ENCODE measurements at places on chromosomes 11 and 22.

DNA sequence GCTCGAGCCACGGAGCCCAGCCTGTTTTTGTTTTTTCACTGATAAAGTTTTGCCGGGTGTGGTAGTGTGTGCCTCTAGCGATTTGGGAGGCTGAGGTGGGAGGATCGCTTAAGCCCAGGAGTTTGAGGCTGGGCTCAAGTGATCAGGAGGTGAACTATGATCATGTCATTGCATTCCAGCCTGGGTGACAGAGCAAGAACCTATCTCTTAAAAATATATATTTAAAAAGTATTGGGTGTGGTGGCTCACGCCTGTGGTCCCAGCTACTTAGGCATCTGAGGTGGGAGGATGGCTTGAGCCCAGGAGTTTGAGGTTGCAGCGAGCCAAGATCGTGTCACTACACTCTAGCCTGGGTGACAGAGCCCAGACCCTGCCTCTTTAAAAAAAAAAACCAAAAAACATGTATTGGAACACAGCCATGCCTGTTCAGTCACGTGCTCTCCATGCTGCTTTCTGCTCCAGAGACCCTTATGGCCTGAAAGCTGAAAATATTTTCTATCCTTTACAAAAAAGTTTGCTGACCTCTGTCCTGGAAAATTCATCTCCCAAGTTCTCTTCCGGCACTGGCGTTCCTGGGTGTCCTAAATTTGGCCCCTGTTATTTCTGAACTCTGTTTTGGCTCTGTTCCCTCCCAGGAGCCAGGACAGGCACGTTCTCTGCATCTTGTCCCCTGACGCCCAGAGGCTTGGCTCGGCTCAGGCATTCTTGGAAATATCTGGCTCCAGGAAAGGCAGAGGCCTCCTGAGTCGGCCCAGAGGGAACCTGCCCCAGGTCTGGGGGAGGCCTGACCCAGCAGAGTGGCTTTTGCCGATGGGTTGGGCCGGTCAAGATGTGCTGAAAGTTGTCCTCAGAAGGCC, 61.3 kb upstream of the PPP6R3 start:
- DNase-seq, result no peak

GRCh38 chr11:120522736-120523135, 11.2 kb downstream of the GRIK4 start:
- no peak for DNase-seq

GRCh38 chr11:87356428-87356827, 318.7 kb downstream of the TMEM135 start:
- DNase-seq, result peak; percentile 94

- DNase-seq, result no peak
Measured at GRCh38 chr22:17684245-17684644, 45.7 kb downstream of the BCL2L13 start.

DNA sequence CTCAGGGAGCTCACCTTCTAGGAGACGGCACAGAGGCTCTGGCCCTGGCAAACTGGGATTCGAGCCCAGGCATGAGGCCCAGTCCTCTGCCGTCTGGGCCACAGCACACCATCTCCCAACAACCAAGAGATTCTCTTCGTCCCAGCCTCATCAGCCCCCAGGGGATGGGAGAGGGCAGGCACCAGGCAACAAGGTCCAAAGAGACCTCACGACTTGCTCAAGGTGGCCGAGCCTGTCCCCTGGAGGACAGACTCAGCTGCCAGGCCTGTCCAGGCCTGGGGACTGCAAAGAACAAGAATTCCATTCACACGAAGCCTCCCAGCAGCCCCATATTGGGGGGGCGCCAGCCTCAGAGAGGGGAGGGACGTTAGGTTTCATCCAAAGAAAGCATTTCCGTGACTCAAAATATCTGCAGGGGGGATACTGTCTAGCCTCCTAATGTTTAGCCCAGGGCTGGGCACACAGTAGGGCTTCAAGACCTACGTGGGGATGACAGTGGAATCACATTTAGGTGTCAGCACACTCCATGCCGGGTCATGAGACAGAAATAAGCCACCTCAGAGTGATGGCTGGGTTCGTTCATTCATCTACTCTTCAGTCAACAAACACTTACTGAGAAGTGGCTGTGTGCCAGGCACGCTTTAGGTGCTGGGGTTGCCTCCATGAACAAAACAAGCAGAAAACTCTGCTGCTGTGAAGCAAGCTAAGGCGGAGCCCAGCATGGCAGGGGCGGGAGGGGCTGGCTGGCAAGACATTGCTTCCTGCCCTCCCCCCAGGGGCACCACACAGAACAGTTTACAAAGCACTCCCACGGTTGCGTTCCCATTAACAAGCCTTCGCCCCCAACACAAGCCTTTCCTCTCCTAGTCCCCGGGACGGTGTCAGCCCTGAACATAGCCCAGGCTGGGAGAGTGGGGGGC, 1.2 kb downstream of the CARNS1 start:
- DNase-seq, result peak; percentile 98

DNA sequence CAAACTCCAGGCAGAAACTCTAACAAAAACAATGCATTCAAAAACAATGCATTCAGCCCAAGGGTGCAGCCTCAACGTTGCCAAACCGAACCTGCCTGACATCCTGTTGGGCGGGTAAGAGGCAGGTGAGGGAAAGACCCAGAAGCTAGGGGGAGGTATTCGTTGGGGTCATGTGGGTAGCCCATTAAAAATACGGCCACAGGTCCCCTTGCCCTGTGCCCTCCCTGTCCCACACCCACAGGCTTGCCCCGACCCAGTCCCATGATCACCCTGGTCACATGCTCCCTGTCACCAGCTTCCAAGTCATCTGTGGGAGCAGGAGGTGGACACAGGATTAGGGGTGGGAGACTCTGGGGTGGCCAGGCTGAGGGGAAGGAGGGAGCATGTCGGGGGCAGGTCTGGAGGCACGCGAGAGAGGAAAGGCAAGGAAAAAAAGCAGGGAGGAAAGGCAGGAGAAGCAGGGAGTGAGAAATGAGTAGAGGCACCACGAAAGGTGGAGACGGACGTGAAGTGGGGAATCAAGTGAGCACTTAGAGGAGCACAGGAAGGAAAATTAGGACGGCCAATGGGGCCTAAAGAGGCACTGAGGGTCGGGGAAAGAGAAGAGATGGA, 683 bp downstream of the PLA2G6 start:
- DNase-seq, result peak; percentile 59

DNA sequence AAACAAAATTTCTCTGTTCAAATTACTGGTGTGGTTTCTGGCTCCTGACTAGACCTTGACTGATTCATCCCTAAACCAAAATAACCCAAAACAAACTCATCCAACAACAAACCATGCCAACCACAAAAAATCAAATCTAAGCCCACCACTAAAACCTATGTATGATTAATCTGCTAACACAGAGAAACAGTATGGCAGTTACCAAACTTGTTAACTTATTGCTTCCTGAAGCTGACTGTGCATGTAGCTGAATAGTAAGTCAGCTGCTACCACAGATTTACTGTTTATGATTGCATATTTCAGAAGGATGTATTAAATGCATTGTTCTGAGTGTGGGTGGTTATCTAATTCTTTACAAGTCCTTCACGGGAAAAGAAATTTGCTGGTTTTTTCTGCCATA, 231.1 kb downstream of the SWAP70 start:
- DNase-seq, result no peak

GRCh38 chr11:6516865-6517264, 19.8 kb downstream of the DNHD1 start:
- DNase-seq, result no peak

Data from NCI-H69 (cell line).